ENCODE measurements at places on chromosomes 11 and 22. TPM values are rescaled to one million over a fixed set of nuclear protein-coding genes. Genes with fewer than 3 reads are reported as not detected.

The TENM4 gene
- total RNA-seq: 2.1 TPM

The NXPE4 gene
- not detected for total RNA-seq

The SCGB1A1 gene
- not detected for total RNA-seq

The HTR3B gene
- not detected for total RNA-seq

The DDX25 gene
- not detected for total RNA-seq

The NECTIN1 gene
- 3.9 TPM for total RNA-seq

The SERPIND1 gene
- not detected for total RNA-seq

GRCh38 chr11:82305123-82305522, 428.5 kb downstream of the FAM181B start:
- no peaks in the 10 kb centered on the region for H3K36me3 ChIP-seq
- no peaks in the 10 kb centered on the region for H3K27me3 ChIP-seq
- H3K27ac ChIP-seq: no peak overlapping the region
- no peak overlapping the region for H3K4me3 ChIP-seq
- DNase-seq: no peak

DNA sequence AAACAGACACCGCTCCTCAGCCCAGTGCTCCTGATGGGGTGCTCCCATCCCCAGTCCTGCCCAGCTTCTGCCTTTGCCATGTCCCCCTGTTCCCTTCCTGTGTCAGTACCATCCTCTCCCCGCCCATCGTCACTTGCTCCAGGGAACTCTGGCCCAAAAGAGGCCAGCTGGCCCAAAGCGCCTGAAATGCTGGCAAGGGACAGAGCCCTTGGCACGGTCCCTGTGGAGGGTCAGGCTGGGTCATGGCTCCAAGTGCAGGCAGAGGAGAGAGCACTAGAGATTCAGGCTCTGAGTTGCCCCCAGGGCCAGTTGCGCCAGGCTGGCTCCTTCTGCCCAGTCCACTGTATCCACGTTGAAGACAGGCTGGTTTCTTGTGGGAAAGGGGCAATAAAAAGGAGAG, 8.4 kb upstream of the HDHD5 start:
- DNase-seq: no peak
- H3K4me3 ChIP-seq: no peak overlapping the region
- H3K4me1 ChIP-seq: peaks cover 2% of the 10 kb centered on the region
- no peak overlapping the region for H3K27ac ChIP-seq
- H3K36me3 ChIP-seq: no peaks in the 10 kb centered on the region
- H3K27me3 ChIP-seq: no peaks in the 10 kb centered on the region

- no peak overlapping the region for H3K27ac ChIP-seq
- peak; percentile 41 for DNase-seq
- peak overlapping the region; percentile 25 for H3K4me3 ChIP-seq
- no peaks in the 10 kb centered on the region for H3K36me3 ChIP-seq
- H3K27me3 ChIP-seq: no peaks in the 10 kb centered on the region
- H3K4me1 ChIP-seq: peaks cover 8% of the 10 kb centered on the region
Observed at GRCh38 chr11:120985718-120986569, 38.0 kb upstream of the TBCEL start.

GRCh38 chr11:72179804-72180396, 12.0 kb upstream of the FOLR1 start:
- no peaks in the 10 kb centered on the region for H3K27me3 ChIP-seq
- DNase-seq: no peak
- H3K4me1 ChIP-seq: no peaks in the 10 kb centered on the region
- H3K4me3 ChIP-seq: no peak overlapping the region
- no peaks in the 10 kb centered on the region for H3K36me3 ChIP-seq

DNA sequence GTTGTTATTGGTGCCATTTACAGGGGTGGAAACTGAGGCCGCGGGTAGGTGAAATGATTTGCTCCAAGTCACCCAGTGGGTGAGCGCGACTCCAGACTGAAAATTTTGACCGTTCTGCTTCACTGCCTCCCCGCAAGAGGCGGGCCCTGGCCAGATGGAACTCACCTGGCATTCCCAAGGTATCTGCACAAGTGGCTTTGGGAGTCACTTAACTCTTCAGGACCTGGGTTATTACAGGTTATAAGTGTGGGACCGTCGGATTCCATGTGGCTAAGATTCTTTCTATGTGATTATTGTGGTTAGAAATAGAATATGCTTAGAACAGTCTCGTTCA, 598 bp downstream of the CABIN1 start:
- peaks cover 18% of the 10 kb centered on the region for H3K4me1 ChIP-seq
- no peak for DNase-seq
- peak overlapping the region; percentile 80 for H3K27ac ChIP-seq
- no peaks in the 10 kb centered on the region for H3K27me3 ChIP-seq
- no peaks in the 10 kb centered on the region for H3K36me3 ChIP-seq

- no peaks in the 10 kb centered on the region for H3K36me3 ChIP-seq
- DNase-seq: no peak
Observed at GRCh38 chr11:11780858-11781257, 60.9 kb upstream of the USP47 start.

Measured in B cell (primary cell).